KG1 (cell line): ENCODE measurements at places on chromosomes 1 and 21.

DNA sequence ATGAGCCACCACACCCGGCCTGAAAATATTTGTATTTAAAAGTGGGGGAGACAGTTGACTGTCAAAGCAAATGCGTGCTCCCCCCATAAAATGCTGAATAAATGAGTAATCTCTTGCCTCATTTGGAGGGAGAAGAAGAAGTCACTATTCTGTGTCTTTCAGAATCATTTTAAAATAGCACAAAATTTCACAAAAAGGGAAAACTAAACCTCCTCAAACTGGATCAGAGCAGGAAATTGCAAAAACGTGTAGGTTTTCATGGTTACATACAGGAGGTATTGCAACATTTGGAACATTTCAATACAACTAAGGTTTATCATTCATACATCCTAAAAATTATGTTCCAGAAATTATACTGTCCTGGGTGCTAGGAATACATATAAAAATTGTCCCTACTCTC lies 13.6 kb downstream of the MTF1 start:
- peak; percentile 19 for DNase-seq

GRCh38 chr1:116886291-116886878 lies 23.3 kb upstream of the PTGFRN start:
- no peak for DNase-seq

GRCh38 chr1:86542631-86543030 lies 4.2 kb upstream of the CLCA4 start:
- DNase-seq = no peak

- DNase-seq = no peak
Observed at GRCh38 chr21:29098156-29098555, 24.7 kb upstream of the CCT8 start.

GRCh38 chr1:116115476-116116439 lies 4.6 kb downstream of the MAB21L3 start:
- DNase-seq = no peak

- DNase-seq = no peak
Observed at GRCh38 chr21:21864321-21864840, 866.2 kb downstream of the NCAM2 start.

GRCh38 chr1:109539676-109540075 lies at the start of gene GPR61:
TSS of gene GPR61 (plus strand) at chr1:109539872. CDS start at chr1:109543023, 3,151 bp downstream.
- no peak for DNase-seq

- DNase-seq = peak; percentile 33
Observed at GRCh38 chr1:50308878-50309277, 114.4 kb downstream of the DMRTA2 start.
